Left renal pelvis (tissue), 4 donors: ENCODE measurements at places on chromosomes 7 and 10. TPM values are rescaled to one million over a fixed set of nuclear protein-coding genes. Genes with fewer than 3 reads are reported as not detected.

Gene FAM25G
- not detected for polyA plus RNA-seq

- DNase-seq: no peak
These were observed 8.9 kb downstream of the GRID1 start for GRCh38 chr10:86357676-86358075.

DNA sequence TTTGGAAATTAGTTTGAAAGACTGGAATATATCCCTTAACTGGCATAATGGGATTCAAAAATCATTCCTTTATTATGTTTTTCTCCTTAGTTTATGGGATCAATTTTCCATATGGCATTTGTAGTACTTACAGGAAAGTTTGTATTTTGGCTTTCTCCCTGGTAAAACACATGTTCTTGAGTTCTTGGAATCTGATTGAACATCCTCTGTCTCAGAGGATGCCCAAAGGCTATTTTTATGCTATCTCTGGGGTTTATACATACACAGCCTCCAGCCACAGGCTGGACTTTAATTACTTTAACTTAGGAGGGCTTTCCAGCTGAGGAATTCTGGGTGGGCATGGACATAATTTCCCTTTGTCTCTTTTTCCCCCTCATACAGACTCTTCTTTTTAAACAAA is 236.4 kb downstream of the HGF start:
- DNase-seq: no peak

GRCh38 chr7:71504697-71505441 is 372.9 kb downstream of the GALNT17 start:
- no peak for DNase-seq

DNA sequence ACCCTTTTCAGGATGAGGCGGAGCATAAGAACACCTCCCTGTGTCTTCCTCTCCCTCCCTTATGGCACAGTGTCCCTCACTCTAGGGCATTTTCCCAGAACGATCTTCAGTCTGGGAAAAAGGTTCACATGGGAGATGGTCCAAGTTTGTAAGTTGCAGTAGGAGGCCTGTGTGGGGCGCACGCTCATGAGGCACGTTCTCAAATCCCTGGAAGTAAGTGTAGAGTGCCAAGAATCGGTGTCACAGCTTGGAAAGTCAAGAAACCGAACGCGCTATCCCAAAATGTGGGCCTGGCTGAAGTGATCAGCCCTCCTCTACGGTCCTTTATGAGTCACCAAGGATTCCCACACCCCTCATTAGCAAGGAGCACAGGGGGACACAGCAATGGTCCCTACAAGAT is 23.9 kb upstream of the SMARCD3 start:
- DNase-seq: no peak

- DNase-seq: no peak
These were observed 274.4 kb downstream of the THSD7A start for GRCh38 chr7:11557627-11558026.

DNA sequence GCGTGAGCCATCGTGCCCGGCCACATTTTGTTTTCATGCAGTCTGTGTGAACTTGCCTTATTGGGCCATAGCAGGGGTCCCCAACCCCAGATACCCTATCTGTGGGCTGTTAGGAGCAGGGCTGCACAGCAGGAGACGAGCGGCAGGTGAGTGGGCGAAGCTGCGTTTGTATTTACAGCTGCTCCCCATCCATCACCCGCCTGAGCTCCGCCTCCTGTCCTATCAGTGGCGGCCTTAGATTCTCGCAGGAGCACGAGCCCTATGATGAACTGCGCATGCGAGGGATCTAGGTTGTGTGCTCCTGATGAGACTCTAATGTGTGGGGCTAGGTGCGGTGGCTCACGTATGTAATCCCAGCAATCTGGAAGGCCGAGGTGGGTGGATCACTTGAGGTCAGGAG is 293.9 kb downstream of the CAMK1D start:
- no peak for DNase-seq

- DNase-seq: no peak
These were observed 27.4 kb downstream of the CCDC3 start for GRCh38 chr10:12974078-12974477.

- no peak for DNase-seq
These were observed 19.9 kb upstream of the LMOD2 start for GRCh38 chr7:123635551-123636359.

DNA sequence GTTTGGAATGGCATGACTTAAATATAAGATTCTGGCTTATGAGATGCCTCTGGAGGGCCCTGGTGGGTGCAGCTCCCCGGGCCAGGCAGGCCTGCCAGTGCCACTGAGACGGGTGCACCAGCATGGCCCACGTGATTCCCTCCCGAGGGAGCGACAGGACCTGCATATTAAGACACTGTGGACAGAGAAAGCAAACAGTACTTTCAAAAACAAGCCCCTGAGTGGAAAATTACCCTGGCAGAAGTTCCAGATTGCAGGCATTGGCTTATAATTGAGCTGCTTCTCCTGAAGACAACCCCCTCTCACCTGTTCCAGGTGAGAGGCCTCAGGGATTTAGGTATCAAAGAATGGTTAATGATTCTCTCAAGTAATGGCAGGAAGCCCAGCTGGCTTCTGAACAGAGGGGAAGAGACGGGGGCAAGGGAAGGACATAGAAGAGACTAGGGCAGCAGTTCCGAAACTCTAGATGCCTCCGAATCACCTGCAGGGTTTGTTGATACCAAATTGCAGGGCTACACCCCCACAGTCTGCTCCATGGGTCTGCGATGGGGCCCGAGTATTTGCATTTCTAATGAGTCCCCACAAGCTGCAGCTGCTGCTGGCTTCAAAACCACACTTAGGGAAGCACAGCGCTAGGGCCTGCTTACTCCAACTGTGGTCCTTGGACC is 66.0 kb upstream of the DOCK1 start:
- no peak for DNase-seq
